Cardiac septum (tissue), 1 donor: ENCODE measurements at places on chromosomes 13 and 19.

DNA sequence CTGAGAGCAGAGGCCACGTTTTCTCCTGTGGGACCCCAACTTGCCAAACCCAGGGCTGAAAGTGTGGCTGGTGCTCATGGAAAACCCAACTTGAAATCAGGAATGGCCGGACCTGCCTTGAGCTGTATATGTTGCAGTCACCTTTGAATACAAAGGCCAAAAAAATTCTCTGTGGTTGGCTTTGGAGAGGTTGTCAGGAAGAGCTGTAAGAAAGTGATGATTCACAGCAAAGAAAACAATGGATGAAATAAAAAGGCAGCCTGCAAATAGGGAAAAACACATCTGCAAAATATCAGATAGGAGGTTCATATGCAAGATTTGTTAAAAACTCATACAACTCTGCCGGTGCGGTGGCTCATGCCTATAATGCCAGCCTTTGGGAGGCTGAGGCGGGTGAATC is 715.8 kb downstream of the UQCRFS1 start:
- DNase-seq, result no peak

- peak; percentile 96 for DNase-seq
Measured at GRCh38 chr19:19320361-19321140, at the start of the genes MAU2 and SUGP1. MAU2 (plus strand) TSS chr19:19320829; CDS start chr19:19320860, 31 bp downstream. SUGP1 (minus strand) TSS chr19:19320509; CDS start chr19:19320496, 13 bp downstream.

- DNase-seq, result no peak
Measured at GRCh38 chr19:39080431-39080830, 3.7 kb upstream of the ACP7 start.

- no peak for DNase-seq
Measured at GRCh38 chr19:46000491-46001246, 5.4 kb downstream of the CCDC61 start.

- peak; percentile 88 for DNase-seq
Measured at GRCh38 chr13:110306960-110307766, at the start of the genes COL4A1 and COL4A2. COL4A1 (minus strand) TSS chr13:110307157; CDS start chr13:110307027, 130 bp downstream. COL4A2 (plus strand) TSS chr13:110307284; CDS start chr13:110307904, 620 bp downstream.

DNA sequence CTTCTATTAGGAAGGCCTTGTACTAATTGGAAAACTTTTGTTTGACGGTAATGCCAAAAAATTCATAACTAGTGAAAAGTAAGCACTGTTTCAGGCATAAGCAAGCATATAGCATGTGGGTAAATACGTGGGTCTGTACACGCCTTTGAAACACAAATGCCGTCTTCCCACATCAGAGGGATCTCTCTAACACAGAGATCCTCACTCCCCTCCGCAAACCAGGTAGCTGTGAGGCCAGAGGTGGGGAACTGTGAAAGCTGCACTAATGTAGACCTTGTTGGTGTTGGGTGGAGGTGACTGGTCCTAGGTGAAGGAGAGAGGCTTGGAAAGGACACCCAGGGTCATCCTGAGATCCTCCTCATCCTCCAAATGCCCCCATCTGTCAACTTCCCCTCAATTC is 16.0 kb upstream of the POU2F2 start:
- no peak for DNase-seq

DNA sequence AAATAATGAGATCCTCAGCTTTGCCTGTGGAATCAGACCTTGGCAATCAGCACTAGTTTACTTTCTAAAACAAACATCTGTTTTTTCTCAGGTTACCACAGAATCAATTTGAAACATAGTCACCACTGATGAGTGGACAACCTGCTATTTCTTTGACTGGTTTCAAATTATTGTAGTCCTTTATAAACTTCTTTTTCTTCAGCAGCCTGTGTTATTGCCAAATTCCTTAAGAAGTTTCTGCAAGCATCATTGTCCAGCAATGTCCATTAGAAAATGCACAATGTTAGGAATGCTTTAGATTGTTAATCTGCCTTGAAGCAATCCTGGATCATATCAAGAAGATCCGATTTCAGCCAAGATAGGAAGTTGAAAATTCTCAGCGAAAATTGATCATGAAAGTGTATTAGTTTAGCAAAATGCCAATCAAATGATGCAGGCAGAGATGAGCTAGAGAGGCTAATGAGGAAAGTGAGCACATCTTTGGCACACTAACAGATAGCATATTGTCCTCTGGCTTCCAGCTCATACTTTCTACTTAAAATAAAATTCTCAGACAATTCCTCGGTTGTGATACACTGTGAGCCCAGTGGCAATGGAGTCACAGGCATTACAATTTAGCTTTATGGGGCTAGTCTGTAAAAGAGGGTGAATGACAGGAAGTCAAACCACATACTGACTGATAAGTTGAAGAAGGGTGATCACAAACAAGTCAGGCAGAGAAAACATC is 270.6 kb downstream of the SLITRK6 start:
- DNase-seq, result no peak

GRCh38 chr19:6822311-6822670 is 49.8 kb downstream of the VAV1 start:
- DNase-seq, result no peak

DNA sequence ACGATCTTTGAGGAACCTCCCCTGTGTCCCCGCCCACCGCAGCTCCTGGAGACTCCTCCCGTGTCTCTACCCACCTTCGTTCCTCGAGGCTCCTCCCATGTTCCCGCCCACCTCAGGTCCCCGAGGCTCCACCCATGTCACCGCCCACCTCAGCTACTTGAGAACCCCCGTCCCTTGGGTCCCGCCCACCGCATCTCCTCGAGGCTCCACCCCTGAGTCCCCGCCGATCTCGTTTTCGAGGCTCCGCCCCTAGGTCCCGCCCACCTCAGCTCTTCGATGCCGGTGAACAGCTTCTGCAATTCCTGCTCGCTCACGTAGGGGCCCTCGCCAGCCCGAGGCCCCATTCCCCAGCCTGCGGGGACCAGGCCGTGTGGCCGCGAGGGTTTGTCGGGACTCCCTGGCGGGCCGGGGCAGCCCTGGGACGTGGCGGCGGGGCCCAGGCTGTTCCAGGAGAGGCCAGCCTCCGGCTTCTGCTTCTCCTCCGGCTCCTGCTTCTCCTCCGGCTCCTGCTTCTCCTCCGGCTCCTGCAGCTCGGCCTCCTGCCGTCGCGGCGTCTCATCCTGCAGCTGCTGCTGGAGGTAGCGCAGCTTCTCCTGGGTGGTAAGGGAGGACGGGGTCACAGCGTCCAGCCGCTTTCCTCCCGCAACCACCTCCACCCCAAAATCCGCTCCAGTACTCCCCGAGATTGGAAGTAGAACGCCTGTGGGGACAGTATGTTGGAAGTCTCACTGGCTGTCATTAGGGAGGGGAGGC is 16.7 kb downstream of the TSKS start:
- DNase-seq, result peak; percentile 80

DNA sequence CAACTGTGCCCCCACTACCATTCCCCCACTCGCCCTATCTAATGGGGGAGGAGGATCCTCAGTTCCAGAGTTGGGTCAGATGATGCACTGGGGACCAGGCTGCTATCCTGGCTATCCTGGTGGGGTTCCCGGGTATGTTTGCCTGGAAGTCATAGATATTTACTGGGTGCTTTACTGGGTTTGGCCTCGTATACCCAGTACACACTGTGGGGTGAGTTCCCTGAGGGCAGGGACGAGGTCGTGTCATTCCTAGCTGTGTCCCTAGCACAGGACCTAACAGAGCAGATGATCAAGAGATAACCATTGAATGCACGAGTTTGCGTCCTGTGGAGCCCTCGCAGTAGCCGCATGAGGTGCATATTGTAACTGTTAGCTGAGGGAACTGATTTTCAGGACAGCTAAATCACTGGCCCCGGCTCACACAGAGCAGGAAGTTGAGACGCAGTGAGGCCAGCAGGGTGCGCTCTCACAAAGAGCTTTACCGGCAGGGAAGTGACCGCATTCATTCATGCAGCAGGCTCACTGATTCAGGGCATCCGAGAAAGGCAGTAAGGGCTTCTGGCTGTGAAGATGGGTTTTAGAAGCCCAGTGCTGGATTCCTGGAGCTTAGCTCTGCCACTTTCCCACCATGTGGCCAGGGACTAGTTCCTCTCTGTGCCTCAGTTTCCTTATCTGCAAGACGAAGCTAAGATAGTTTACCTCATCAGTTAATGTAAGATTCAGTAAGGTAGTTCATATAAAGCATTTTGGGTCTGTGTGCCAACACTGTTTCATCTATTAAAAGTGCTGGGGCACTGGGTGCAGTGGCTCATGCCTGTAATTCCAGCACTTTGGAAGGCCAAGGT is 6.0 kb downstream of the RUVBL2 start:
- DNase-seq, result no peak

GRCh38 chr19:19334063-19334988 is 13.7 kb downstream of the MAU2 start:
- no peak for DNase-seq

DNA sequence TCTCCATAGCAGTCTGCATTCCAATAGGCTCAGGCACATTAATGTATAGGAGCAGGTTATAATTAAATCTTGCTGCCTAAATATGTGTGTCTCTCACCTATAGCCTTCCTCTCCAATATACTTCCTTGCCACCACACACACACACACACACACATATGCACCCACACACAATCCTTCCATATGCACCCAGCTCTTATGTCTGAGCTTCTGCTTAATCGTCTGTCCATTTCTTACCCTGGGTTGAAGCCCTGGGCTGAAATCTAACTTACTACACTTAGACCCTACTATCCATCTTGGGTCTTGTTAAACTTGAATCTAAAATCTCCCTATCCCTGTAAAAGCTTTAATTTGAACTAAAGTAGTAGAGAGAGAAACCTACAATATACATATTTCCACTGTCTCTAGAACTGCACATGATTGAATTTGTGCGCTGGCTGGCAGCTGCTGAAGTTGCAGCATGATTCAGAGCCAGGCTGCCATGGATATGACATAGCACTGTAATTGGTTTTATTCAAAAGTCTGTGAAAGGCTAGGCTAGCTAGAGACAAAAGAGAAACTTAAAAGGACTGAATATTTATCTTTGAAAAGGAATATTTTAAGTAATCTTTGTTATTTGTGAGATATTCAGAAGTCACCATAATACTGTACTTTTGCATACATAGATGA is 25.7 kb upstream of the FREM2 start:
- no peak for DNase-seq

DNA sequence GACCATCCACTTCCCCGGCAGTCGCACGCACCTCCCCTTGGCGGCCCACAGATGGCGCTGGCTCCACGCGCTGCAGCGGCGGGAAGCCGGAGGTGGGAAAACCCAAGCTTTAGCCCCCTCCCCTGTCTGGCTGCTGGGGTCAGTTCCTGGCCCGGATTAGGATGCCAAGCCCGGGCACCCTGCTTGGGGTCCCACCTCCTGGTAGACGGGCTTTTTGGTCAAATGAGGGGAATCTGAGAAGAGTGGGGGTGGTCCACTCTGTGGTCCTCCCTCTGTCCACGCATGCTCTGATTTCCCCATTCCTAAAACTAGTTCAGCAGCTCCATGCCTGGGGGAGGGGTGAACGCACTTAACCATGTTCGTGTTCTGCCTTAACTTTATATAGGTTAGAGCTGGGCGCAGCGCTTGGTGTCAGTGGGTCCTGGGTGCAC is 8.1 kb upstream of the ADGRE2 start:
- no peak for DNase-seq
